C1 segment of cervical spinal cord (tissue), 14 donors: ENCODE measurements at places on chromosomes 3 and 15.

DNA sequence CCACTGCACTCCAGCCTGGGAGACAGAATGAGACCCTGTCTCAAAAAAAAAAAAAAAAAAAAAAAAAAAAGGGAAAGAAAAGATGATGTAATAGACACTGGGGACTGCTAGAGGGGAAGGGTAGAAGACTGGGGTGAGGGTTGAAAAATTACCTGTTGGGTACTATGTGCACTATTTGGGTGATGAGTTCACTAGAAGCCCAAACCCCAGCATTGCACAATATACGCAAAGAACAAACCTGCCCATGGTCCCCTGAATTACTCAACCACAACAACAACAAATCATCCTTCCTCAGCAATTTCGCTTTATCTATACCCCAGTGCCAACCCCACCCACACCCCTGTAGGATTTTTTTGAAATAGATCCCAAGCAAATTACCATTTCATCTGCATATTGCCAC lies 13.5 kb downstream of the NIPA1 start:
- DNase-seq = no peak

DNA sequence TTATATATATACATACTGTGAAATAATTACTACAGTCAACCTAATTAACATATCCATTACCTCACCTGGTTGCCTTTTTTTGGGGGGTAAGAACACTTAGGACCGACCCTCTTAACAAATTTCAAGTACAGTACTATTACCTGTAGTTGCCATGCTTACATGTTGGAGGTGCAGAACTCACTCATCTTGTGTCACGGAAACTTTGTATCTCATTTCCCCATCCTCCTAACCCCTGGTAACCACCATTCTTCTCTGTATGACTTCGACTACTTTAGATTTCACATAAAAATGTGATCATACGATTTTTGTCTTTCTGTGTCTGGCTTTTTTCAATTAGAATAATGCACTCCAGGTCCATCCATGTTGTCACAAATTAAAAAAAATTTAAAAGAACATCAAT lies 55.5 kb upstream of the MELTF start:
- no peak for DNase-seq

DNA sequence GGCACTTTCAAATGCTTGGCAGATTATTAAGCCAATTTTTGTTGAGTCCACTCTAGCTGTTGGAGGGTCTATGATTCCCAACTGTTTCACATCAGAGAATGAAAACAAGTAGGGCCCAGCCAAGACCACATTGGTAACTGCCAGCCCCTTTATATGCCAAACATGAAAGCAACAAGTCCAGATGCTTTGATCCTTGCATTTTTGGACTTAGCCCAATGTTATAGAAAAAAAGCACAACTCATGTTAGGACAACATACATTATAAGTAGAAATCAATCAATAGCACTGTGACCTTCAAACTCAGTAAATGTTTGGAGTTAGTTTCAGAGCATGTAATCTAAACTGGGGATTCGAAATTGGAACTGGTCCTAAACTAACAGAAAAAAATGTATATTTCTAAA lies 674.7 kb downstream of the MECOM start:
- no peak for DNase-seq

- DNase-seq = no peak
Observed at GRCh38 chr3:102098130-102098885, 249.0 kb downstream of the NFKBIZ start.

DNA sequence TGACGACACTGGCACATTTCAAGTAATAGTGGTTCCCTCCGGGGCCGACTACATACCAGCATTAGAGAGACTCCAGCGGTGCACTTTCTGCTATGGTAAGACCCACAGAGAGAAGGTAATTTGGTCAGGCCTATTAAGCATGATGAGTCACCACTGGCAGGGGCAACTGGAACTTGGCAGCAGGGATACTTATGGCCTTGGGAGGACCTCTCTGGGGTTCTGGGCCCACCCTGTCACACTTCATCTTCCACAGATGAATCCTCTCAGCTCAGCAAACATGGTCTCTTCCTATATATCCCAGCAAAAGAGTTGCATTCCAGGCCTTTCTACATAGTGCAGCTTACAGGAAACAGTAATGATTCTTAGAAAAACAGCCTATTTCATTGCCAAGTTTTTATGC lies 88.0 kb downstream of the PIK3R4 start:
- DNase-seq = no peak

- no peak for DNase-seq
Observed at GRCh38 chr15:43881245-43881644, 54.4 kb downstream of the WDR76 start.

DNA sequence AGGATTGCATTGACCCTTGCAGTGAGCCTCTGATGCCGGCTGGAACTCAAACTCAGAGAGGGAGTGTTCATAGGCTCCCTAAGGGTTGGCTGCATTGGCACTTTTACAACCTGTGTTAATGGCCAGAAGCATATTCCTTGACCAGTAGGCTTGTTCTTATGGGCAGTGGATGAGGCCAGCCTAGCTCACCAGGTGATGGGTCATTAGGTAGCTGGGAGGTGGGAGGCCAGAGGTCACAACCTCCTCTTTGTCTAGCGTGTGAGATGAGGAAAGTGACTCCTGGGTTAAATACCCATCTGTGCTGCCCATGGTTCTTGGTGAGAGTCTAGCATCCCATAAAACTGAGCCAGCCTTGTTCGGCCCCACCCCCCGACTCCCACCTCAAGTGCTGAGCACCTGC lies 275.7 kb upstream of the CTNNB1 start:
- DNase-seq = no peak

DNA sequence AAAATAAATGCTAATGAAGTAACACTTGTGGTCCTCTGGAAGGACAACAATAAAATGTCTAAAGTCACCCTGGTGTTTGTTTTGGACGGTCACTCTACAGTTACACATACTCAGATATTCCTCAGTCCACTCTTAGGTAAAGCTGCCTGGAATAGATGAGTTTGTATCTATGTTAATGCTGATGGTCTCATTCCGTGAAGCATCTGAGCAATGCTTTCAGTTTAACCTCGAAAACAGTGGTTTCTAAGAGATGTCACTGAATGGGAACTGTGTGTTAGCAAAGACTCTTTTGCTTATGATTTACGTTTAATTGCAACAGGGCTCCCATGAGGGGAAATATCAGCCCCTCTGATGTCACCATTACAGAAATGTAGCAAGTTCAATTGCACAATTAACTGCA lies 49.1 kb downstream of the FBN1 start:
- DNase-seq = no peak

DNA sequence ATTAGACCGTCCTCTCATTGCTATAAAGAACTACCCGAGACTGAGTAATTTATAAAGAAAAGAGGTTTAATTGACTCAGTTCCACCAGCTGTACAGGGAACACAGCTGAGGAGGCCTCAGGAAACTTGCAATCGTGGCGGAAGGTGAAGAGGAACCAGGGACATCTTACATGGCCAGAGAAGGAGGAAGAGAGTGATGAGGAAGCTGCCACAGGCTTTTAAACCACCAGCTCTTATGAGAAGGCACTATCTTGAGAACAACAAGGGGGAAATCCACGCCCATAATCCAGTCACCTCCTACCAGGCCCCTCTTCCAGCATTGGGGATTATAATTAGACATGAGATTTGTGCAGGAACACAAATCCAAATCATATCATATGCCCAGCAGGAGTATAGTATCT lies 138.5 kb downstream of the ALCAM start:
- DNase-seq = no peak

- no peak for DNase-seq
Observed at GRCh38 chr3:12193485-12194165, 34.9 kb upstream of the TIMP4 start.

DNA sequence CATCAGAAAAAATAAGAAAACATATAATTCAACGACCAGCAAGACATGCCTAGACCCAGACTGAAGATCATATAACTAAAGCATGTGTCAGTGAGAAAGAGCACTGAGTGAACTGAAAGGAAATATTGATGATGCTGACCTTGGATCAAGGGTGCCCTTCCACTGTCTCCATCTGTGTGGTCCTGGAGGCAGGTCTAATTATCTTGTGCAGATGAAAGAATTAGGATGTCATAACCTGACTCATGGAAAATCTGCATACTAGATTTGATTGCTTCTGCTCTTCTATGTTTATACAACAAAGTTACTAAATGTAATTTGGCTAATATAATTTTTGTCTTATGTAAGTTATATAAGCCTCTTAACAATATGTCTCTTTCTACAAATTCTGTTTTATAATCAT lies 264.6 kb upstream of the TGFBR2 start:
- DNase-seq = no peak

DNA sequence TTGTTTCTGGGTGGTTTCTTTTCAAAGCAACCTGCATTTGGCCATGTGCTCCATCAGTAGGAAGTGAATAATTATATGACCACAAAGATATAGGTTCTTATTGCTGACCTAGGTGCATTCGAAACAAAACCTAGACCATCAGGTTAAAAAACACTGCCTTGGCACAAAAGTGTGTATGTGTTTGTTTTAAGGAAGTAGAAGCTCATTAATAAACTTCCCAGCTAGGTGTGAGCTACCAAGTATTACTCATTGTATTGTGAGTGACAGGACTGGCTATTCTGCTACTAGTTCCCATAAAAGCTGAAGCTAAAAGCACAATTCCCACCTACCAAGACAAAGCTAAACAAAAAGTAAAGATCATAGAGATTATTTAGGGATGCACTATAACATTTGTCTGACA lies 168.2 kb downstream of the TP63 start:
- DNase-seq = no peak

DNA sequence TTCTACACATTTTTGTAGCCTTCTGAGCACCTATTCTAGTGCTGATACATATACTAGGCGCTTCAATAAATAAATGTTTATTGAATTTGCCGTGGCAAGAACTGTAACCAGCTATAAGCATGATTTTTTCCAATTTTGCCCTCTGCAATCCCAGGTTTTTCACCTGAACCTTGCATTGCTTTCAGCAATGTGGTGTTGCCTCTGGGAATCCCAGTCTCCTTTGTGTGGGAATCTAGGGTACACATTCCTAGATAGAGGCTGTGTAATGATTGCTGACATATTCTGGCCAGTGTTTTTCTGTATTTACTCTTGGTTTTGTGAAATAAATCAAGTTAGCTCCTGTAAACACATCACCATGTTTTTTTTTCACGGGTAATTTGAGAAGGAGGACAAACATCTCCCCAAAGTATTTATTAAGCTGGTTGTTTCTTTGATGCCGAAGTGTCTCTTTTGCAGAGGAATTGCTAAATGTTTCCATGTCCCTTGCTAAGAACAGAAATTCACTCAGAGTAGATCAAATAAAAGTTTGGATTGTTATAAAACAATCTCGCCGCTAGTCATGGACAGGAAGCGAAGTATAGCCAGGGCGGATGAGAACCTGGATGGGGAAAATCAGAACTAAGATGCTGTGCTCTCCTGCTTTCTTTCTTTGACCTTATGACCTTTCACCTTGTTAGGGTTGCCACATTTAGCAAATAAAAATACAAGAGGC lies 1.2 kb downstream of the CFAP91 start:
- DNase-seq = no peak

DNA sequence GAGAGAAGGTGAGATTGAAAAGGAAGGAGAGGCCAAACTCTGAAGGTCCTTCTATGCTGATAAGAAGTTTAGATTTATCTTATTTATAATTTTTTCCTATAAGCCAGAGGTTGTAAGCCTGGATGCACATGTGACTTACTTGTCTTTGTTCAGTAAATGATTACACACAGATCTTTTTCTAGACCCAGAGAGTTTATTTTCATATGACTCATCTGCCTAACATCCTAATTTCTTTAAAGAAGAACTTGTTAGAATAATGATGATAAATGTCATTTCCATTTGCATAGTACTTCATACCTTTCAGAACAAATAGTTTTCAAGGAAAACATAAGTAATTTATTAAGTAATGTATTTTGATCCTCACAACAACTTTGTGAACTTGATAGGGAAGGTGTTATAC lies 434.8 kb upstream of the DPH6 start:
- no peak for DNase-seq

DNA sequence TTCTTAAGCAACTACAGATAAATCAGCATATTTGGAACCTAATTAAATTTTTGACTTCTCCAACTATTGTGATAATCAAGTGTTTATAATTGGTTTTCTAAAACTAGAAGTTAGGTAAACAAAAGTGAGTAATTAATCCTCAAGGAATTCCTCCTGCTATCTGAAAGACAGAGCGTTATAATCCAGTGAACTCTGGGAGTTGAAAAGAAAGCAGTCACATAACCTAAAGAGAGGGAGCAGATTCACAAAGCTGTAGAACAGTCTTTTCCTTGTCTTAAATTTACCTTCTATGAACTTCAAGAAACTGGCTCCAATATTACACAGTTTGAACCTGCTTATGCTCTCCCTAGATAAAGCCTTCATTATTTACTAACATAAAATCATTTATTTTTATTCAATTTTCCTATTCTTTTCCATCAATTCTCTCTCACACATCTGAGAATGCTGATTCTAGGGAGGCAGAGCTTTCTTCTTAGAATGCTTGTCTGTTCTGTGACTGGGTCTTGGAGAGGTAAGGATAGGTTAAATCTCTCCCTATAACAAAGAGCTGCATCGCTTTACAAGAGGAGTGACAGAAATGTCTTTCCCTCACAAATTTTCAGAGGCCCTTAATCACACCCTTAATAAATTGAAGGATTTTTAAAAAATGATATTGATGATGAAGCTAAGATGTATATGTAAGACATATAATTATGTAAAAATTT lies 132.8 kb downstream of the TUSC7 start:
- DNase-seq = no peak

- DNase-seq = no peak
Observed at GRCh38 chr3:43540624-43541023, 81.2 kb downstream of the ANO10 start.

DNA sequence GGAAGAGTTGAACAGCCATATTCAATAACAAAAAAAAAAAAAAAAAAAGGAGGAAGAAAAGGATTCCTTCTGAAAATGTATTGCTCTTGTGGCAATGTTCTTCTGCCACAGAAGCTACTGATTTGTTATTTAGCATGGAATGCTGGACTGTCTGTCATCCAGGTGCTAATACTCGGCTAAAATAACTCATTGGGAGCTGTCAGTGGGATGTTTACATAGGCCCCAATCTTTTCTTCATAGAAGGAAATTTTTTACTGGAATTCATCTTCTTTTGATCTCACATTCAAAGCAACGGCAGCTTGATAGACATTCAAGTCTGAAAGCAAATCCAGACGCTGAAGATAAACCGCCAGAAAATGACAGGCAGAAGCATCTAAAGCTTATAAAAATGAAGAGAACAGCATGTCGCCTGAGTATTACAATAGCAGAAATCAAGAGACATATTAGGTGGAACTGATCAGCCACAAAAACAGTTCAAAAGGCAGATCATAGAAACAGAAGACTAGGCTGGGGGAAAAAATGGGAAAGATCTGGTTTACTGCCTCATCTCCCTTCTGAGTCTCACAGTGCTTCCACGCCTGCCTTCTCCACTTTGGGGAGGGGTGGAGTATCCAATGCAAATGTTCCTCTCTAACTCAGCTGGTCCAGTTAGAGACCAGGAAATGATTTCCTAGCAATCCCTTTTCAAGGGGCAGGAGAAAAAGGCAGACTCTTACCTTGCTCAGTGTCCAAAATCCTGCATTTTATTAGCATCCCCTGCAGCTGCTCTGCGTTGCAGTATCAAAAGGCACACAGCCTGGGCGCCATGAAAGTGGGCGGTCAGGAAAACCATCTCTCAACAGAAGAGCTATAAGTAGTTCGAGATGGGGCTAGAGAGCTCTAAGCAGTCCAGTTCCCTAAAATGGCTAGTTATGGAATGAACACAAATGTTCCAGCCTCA lies 451.9 kb downstream of the FOXP1 start:
- DNase-seq = no peak
